A172 (cell line): ENCODE measurements at places on chromosomes 16 and 17. TPM values are rescaled to one million over a fixed set of nuclear protein-coding genes. Genes with fewer than 3 reads are reported as not detected.

- DNase-seq = no peak
Measured at GRCh38 chr17:41413353-41413957, 10.9 kb downstream of the KRT37 start.

DNA sequence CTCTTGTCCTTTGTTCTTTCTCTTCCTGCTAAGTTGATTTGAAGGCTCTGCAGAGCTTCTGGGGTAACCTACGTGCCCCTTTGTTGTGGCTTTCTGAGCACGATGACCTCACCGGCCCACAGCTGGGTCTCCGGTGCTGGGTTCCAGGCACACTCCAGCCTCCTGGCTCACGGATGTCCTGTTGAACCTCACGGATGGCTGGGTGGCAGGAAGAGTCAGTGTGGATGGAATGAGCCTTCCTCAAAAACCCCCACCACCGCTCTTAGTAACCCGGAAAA, 116.0 kb downstream of the SOCS1 start:
- DNase-seq = no peak

GRCh38 chr17:80990921-80991644, 558 bp upstream of the CHMP6 start:
- DNase-seq = no peak

- no peak for DNase-seq
Measured at GRCh38 chr17:34377078-34377823, 14.2 kb upstream of the CCL1 start.

Gene BCO1
- total RNA-seq = 0.19 and 1.9 TPM in 2 replicates
